GM12878 (cell line): ENCODE measurements at places on chromosomes 6 and 20. TPM values are rescaled to one million over a fixed set of nuclear protein-coding genes. Genes with fewer than 3 reads are reported as not detected.

DNA sequence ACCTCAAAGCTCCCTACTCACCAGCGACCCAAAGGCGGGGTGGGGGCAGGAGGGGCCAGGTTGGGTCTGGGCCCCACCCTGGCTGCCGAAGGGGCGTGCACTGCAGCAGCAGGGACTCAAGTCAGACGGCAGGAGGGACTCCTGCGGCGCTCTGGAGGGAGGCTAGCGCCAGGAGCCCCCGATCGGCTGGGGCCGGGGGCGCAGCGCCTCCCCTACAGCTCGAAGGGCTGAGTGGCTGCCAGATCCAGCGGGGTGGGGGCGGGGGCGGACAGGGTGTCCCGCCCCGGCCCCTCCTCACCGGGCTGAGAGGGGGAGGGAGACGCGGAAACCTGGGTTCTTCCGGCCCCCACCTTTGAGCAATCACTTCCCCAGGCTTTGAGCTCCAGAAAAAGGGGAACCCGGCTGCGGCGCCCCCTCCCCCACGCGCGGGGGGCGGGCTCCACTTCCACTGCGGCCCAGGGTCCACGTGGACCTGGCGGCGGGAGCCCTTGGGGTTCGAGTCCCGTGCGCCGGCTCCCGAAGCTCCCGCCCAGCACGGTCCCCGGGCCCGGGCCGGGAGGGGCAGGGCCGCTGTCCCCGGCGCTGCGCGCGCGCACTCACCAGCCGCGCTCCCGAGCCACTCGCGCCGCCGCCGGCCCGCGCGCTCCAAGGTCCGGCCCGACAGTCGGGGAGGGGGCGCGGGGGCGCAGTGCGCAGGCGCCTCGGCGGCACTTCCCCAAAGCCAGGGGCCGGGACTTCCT, at the start of gene RGS19:
RGS19 (minus strand) TSS at position 246 of the 740 bp plus-strand sequence. CDS start 2,632 bp downstream, outside the sequence.
- peaks cover 26% of the 10 kb centered on the region for H3K4me1 ChIP-seq
- H3K4me3 ChIP-seq, result peak within 1 kb of the TSS; percentile 83
- H3K36me3 ChIP-seq, result peaks cover 5% of the 10 kb centered on the region
- H3K27me3 ChIP-seq, result peaks cover 4% of the 10 kb centered on the region

GRCh38 chr6:33053230-33053629, 20.2 kb downstream of the HLA-DPA1 start:
- DNase-seq, result no peak
- no peak overlapping the region for H3K4me3 ChIP-seq
- H3K4me1 ChIP-seq, result peaks cover 8% of the 10 kb centered on the region
- no peak overlapping the region for H3K27ac ChIP-seq

Gene DLL1
- 0.54 and 0.88 TPM in 2 replicates for total RNA-seq

- H3K4me1 ChIP-seq, result no peaks in the 10 kb centered on the region
- no peaks in the 10 kb centered on the region for H3K27me3 ChIP-seq
- no peak for DNase-seq
- no peaks in the 10 kb centered on the region for H3K36me3 ChIP-seq
Measured at GRCh38 chr6:5012519-5012918, 8.7 kb upstream of the RPP40 start.

- peak; percentile 23 for DNase-seq
- no peak overlapping the region for H3K4me3 ChIP-seq
- no peaks in the 10 kb centered on the region for H3K36me3 ChIP-seq
- H3K27me3 ChIP-seq, result no peaks in the 10 kb centered on the region
- H3K4me1 ChIP-seq, result no peaks in the 10 kb centered on the region
Measured at GRCh38 chr6:165744555-165745228, 81.7 kb upstream of the PDE10A start.

DNA sequence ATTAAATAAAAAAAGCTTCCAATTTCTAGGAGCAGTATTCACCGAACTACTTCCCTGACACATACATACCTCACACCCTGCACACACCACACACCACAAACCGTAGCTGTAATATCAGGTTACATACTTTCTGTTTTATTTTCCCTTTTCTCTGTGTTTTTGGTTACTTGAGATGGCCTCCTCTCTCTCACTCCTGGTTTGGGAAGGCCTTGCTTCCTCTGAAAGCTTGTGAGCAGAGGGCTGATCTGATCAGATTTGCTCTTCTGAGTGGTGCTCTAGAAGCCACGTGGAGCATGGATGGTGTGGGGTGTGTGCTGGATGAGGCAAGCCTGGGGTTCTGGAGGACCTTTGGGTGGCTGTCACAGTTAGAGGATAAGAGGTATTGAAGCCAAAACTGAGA, 20.9 kb downstream of the UTRN start:
- peak overlapping the region; percentile 50 for H3K27ac ChIP-seq
- no peaks in the 10 kb centered on the region for H3K36me3 ChIP-seq
- no peaks in the 10 kb centered on the region for H3K27me3 ChIP-seq
- peaks cover 9% of the 10 kb centered on the region for H3K4me1 ChIP-seq
- H3K4me3 ChIP-seq, result no peak overlapping the region

Gene SNAP91
- 0.33 and 0.35 TPM in 2 replicates for total RNA-seq

DNA sequence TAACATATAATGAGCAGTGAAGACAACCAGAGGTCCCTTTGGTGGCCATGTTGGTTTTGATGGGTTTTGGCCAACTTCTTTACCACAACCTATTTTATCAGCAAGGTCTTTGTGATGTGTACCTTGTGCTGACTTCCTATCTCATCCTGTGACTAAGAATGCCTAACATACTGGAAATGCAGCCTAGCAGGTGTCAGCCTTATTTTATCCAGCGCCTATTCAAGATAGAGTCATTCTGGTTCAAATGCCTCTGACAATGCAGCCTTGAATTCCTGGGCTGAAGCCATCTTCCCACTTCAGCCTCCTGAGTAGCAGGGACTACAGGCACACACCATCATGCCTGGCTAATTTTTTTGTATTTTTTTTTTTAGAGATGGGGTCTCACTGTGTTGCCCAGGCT, 7.8 kb upstream of the TRIM38 start:
- H3K4me3 ChIP-seq, result no peak overlapping the region
- no peak for DNase-seq
- H3K36me3 ChIP-seq, result no peaks in the 10 kb centered on the region
- no peaks in the 10 kb centered on the region for H3K27me3 ChIP-seq
